Activated T-helper 1 cell treated with anti-CD3 and anti-CD28 coated beads, Interleukin-12 subunit alpha, Interleukin-12 subunit beta, Interleukin-2, Interleukin-4 antibody, amounts not matched to agents 30 ng/mL and 10 ng/mL and 1 ng/mL, durations not matched to agents 14 hours and 24 hours and 36 hours (primary cell): ENCODE measurements at places on chromosomes 2 and 18. TPM values are rescaled to one million over a fixed set of nuclear protein-coding genes. Genes with fewer than 3 reads are reported as not detected.

DNA sequence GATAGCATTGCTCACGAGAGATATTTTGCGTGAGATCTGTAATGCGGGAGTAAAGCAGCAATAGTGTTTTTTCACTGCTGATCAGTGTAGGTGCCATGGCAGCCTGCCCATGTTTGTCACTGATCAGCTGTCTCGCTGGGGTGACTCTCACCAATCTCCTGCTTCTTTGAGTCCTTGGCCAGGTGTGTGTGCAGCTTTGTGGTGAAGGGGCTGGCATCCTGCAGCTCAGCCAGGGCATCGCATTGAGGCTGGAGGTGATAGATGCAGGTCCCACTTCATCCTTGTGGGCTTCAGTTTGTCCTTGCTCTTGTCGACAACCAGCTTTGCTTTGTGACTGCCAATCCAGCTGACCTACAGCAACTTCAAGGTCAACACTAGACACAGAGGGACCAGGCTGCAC lies 258.3 kb upstream of the CXCR4 start:
- peak overlapping the region; percentile 95 for H3K27ac ChIP-seq
- no peak for DNase-seq
- peaks cover 52% of the 10 kb centered on the region for H3K4me1 ChIP-seq
- H3K27me3 ChIP-seq, result no peaks in the 10 kb centered on the region
- H3K36me3 ChIP-seq, result peaks cover 6% of the 10 kb centered on the region

BCL11A gene
- not detected in 2 replicates for total RNA-seq

DNA sequence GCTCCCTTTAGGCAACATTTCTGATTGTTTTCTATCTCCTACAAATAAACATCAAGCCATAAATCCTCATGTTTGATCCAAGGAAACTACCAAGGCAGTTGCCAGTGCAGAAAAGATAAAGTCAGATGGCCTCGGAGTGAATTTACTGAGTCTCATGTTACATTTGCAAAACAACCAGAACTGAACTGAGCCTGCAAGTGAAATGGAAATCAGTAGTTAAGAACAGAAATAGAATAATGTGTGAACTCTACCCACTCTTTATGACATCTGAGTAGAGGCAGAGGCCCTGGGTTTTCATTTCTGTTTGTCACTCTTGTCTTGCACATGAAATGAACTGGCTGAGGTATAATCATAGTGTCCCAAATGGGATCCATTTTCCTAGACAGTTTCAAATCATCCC lies 20.4 kb upstream of the DAPL1 start:
- no peak overlapping the region for H3K27ac ChIP-seq
- DNase-seq, result no peak
- no peaks in the 10 kb centered on the region for H3K27me3 ChIP-seq
- no peaks in the 10 kb centered on the region for H3K4me1 ChIP-seq
- H3K4me3 ChIP-seq, result no peak overlapping the region

- no peak overlapping the region for H3K4me3 ChIP-seq
- no peak for DNase-seq
- H3K27me3 ChIP-seq, result peaks cover 9% of the 10 kb centered on the region
- H3K27ac ChIP-seq, result no peak overlapping the region
Observed at GRCh38 chr2:32894119-32894728, 52.5 kb upstream of the LTBP1 start.

DNA sequence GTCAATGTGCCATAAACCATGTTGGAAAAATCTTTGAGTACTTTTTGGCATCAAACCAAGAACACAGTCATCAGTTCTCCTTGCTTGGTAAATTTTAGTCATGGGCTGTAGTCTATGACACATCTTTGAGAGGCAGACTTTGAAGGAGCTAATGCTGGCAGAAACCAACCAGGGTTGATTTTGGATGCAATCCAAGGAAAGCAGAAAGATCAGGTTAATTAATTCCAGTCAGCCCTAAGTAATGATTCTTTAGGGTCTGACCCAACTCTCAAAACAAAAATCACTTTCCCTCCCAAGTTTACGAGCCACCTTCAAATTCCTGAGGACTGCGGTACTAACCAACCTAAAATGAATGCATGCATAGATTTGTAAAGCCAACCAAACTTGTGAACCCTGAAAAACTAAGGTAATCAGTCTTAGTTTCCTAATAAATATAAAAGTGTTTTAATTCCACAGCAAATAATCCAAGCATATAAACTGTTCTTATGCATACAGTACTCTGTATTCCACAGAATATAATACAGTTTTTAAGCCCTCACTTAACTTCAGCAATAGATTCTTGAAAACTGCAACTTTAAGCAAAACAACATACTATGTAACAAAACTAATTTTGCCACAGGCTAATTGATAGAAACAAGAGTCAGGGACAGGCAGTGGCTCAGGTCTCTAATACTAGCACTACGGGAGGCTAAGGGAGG lies 22.0 kb downstream of the AP1S3 start:
- H3K4me1 ChIP-seq, result no peaks in the 10 kb centered on the region
- no peak overlapping the region for H3K27ac ChIP-seq
- no peaks in the 10 kb centered on the region for H3K36me3 ChIP-seq

DNA sequence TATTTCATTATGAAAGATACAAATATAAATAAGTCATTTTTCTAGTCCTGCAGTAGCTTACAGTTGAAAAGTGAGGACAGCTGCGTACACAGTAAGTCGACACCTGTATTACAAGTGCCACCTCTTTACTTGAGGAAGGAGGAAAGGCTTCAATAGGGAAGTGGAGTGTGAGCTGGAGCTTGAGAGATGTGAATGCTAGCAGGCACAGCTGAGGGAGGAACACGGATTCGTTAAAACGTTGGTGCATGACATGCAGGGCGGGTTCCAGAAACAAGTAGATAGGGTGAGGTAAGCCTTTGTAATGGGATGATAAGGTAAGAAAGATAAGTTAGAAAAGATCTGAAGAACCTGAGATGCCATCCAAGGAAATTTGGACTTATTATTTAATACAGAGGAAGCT lies 98.1 kb upstream of the CSRNP3 start:
- no peak for DNase-seq
- H3K4me3 ChIP-seq, result no peak overlapping the region
- peaks cover 2% of the 10 kb centered on the region for H3K27me3 ChIP-seq
- H3K4me1 ChIP-seq, result no peaks in the 10 kb centered on the region
- H3K36me3 ChIP-seq, result no peaks in the 10 kb centered on the region
